ENCODE measurements at places on chromosomes 1 and 21.

- DNase-seq = no peak
Observed at GRCh38 chr1:25513666-25514065, 29.7 kb upstream of the LDLRAP1 start.

DNA sequence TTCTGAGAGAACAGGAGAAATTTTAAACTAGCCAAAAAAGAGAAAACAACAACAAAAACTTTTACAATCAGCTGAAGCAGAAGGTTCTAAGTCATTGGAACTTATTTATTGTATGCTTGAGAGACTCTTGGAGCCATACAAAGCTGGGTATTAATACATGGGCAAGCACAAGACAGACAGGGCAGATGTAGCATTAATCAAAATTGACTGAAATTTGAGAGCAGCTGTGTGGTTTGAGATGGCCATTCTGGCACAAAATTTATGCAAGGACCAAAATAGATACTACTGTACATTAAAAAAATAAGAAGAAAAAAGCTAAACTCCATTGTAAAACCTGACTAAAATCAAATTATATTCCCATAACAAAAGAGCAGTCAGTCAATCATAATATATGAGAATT is 892.5 kb downstream of the PLA2G4A start:
- DNase-seq = no peak

DNA sequence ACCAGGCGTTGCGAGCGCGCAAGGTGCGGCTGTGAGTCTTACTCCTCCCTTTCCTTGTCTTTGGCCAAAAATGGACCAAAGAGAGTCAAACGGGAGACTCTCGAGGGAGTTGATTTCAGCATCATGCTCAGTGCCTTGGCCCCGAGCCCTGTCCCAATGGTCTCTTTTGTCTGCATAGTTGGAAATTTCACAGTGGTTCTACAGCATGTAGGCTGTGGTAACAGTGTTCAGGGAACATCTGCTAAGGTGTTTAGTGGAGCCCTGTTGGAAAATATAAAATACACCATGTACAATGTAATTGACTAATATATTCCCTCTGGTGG is 2.7 kb downstream of the CACNA1E start:
- no peak for DNase-seq

GRCh38 chr1:48181669-48182367 is 40.7 kb upstream of the SLC5A9 start:
- no peak for DNase-seq

DNA sequence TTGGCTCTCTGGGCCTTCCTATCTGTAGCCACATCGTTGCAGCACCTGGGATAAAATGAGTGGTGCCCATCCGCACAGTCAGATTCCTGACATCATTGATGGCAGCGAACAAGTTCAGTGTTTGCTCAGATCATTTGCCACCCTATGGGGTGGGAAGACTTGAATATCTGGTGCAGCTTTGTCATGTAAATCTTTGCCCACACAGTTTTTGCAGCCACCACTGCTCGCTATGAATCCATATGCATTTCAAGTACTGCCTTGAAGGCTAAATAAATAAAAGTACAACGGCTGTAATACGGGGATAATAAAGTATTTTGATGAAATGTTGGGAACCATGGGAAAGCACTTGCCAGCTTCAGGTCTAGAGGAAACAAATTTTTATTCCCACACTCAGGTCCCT is 56.3 kb upstream of the COA6 start:
- DNase-seq = no peak

- no peak for DNase-seq
Observed at GRCh38 chr1:32337855-32338636, 2.0 kb upstream of the MARCKSL1 start.

DNA sequence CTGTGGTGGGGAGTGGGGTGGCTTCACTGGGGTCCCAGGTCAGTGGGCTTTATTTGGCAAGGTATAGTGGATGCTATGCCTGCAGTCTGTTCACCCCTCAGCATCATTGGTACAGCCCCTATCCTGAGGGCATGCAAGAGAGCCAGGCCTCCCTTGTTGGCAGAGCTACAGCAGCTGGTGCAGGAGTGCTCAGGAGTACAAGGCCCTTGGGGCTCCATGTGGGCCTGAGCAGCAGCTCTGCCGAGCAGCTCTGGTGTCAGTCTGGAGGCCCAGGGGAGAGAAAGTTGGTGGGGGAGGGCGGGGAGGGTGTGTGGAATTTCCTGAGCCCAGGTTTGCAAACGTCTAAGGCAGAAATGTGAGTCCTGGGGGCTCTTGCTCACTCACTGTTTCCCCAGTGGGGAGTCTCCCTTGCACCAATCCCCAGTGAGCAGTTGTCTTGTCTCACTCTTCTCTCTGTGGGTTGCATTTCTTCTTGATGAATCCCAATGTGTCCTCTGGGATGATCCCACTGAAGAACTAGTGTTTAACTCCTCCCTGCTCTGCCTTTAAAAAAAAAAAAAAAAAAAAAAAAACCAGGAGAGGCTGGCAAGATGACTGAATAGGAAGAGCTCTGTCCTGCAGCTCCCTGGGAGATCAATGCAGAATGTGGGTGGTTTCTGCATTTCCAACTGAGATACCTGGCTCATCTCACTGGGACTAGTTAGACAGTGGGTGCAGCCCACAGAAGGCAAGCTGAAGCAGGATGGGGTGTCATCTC is 39.5 kb upstream of the CYP4X1 start:
- no peak for DNase-seq

DNA sequence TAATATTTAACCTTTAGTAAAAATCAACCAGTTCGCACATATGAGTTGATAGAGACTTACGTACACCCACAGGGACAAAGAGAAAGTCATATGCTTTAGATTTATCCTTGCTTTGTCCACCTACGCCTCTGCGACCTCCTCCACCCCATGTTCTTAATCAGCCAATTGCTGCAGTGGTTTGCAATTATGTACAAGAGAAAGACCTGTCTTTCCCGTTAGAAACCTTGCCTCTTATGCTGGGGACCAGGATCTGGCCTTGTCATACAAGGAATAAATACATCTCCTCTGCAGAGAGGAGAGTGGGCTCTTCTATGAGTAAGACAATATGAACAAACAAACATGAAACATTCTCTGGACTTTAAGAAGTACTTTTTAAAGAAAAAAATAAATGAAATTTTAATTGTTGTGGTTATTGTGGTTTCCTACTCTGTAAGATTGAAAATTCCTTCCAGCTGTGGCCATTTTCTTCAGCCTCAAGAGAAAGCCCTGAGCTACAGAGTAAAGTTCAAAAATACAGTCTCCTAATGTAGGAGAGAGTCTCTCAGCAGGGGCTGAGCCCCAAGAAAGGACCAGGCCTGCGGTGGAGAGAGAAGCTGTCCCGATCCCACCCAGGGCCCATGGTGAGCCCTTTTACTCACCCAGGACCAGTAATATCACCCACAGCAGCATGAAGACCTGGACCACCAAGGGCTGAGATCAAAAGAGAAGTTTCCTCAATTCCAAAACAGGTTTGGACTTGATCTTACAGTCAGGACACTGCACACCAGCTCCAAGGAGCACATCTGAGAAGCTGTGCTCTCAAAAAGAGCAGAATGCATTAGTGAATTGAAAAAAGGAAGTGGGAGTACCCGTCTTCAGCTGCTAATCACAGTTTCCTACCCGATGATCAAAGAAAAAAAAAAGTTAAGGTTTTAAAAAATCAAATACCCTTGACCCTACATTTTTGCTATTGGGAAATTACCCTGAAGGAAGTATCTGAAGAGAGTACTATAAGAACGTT is at the start of gene FCRL5:
FCRL5 (minus strand) TSS at position 822 of the 1,000 bp plus-strand sequence; CDS start at position 669, 153 bp downstream.
- no peak for DNase-seq

DNA sequence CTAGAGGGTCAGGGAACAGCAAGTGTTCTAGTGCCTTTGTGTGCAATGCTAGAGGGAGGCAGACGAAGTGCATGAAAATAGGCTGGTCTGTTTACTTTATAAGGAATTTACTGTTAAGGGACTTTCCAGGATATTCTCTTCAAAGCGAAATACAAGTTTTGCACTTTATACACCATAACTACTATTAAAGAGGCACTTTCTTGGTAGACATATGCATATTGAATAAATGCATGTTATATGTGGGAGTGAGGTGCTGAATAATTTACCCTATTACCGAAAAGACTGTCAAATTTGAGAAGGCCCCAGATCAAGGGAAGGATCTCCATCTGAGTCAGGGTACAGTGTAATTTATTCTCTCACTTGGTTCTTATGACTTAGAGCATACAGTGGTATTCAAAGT is 310.5 kb downstream of the S1PR1 start:
- DNase-seq = no peak

DNA sequence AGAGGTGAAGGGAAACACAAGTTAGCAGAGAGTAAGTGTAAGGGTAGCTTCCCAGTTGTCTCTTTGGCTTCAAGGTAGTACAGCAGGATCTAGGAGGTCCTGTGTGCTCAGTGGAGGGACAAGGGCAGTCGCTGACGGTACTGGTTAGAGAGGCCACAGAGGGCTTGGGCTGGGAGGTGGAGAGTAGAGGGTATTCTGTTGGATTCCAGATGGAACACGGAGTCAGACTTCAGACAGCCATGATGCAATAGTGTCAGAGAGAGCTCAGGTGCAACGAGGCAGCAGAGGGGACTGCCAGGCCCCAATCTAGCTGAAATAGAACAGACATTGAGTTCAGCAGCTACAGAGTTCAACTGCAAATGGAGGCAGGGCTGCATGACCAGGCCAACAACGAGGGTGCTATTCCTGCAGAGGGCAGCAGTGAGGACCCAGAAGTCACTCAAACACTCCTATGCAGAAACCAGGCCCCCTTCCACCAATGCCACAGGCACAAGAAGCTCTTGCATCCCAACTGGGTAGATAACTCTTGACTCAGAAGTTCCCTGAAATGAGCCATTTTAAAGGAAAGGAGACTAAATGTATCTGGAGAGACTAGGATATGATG is 325.0 kb upstream of the ESRRG start:
- no peak for DNase-seq

DNA sequence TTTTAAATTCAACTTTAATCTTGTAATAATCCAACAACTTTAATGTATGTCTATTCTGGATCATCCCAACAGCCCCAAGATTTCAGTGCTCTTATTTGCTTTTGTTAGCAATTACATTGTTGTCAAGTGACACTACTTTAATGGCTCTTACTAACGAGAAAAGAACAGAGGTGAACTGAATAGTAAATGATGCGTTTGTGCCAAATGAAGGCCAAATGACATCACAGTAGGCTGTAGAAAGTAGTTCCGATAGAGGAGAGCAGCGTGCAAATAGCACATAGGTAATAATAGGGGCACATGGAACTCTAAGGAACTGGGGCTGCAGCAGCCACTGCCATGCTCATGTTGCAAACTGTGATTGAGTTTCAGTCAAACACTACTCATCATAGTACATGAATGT is 301.9 kb downstream of the LMX1A start:
- DNase-seq = no peak

- no peak for DNase-seq
Observed at GRCh38 chr1:180229483-180230415, at the start of gene LHX4. Gene LHX4 (plus strand): TSS chr1:180230264. CDS start chr1:180230530, 266 bp downstream.

DNA sequence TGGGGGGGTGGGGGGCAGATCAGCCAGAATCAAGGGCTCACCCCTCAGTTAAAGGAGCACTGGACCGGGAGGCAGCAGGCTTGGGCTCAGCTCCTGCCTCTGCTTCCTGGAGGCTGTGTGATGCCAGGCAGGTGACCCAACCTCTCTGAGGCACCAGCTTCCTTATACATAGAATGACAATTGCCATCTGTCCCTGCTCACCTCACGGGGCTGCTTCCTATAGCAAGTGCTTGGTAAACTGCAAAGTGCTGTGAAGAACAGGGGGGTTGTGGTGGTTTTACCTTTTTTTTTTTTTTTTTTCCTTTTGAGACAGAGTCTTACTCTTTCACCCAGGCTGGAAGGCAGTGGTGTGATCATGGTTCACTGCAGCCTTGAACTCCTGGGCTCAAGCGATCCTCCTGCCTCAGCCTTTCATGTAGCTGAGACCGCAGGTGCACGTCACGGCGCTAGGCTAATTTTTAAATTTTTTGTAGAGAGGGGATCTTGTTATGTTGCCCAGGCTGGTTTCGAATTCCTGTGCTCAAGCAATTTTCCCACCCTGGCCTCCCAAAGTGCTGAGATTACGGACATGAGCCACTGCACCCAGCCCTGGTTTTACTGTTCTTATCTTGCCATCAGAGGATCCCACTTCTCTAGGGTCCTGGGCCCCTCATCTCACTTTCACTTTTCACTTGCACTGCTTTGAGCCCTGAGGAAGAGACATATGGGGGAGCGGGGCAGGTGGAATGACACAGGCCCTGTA is 11.6 kb downstream of the KCNQ4 start:
- no peak for DNase-seq

- DNase-seq = peak; percentile 69
Observed at GRCh38 chr1:155320661-155321617, at the start of gene RUSC1. Gene RUSC1 (plus strand): TSS chr1:155320894. CDS start chr1:155321774, 880 bp downstream.

GRCh38 chr1:26724118-26724517 is 28.3 kb downstream of the ARID1A start:
- no peak for DNase-seq

GRCh38 chr1:227915564-227916553 is 31.9 kb downstream of the WNT9A start:
- peak; percentile 56 for DNase-seq

DNA sequence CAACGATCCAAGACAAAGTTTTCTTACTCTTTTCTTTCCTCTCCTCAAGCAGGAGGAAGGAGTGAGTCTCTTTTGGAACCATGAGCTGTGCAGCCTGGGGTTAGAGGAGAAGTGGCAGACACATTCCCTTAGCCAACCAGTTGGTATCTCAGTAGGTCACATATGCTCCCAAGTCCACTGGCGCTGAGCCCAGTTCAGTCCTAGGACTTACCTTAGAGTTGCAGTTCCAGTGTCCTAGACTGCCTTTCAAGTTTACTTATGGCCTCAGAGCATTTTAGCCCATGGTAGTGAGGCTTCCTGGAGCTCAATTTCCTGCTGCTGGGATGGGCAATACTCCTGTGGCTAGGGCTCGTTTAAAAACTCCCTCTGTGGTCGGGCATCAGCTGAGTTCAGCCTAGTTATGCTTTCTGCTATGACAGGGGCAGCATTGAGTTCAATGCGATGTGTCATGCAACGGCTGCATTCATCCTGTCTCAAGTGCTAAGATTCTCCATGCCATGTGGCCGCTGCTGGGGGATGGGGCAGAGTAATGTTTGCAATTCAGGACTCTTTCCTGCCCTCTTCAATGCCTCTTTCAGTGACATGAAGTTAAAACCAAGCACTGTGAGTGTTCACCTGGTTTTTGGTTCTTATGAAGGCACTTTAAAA is 103.8 kb downstream of the LRRC7 start:
- DNase-seq = no peak

- DNase-seq = no peak
Observed at GRCh38 chr1:77168358-77168757, 50.9 kb downstream of the PIGK start.

GRCh38 chr1:45785583-45785982 is 17.8 kb upstream of the MAST2 start:
- DNase-seq = no peak

GRCh38 chr21:33024201-33025103 is 1.3 kb upstream of the OLIG2 start:
- DNase-seq = no peak

GRCh38 chr1:223153177-223154119 is 10.4 kb upstream of the TLR5 start:
- no peak for DNase-seq

GRCh38 chr21:29465546-29465945 is 166.8 kb downstream of the BACH1 start:
- no peak for DNase-seq

GRCh38 chr1:112509005-112509659 is 367 bp downstream of the WNT2B start:
- DNase-seq = no peak

GRCh38 chr1:177686933-177687332 is 282.9 kb downstream of the SEC16B start:
- DNase-seq = no peak

- DNase-seq = no peak
Observed at GRCh38 chr1:44693159-44693558, 18.6 kb downstream of the ARMH1 start.

- DNase-seq = no peak
Observed at GRCh38 chr1:230073371-230074035, 6.5 kb downstream of the GALNT2 start.

Measured in pancreas (tissue), 10 donors.